ENCODE measurements at places on chromosomes 6 and 20. TPM values are rescaled to one million over a fixed set of nuclear protein-coding genes. Genes with fewer than 3 reads are reported as not detected.

MDFI gene
- total RNA-seq, result 148 TPM

IL17A gene
- total RNA-seq, result not detected

BEND3 gene
- total RNA-seq, result 10.4 TPM

RAB44 gene
- total RNA-seq, result not detected

PLCB4 gene
- total RNA-seq, result 14.0 TPM

CD109 gene
- total RNA-seq, result 3.7 TPM

CTAGE9 gene
- not detected for total RNA-seq

TRIM31 gene
- not detected for total RNA-seq

TAF8 gene
- total RNA-seq, result 36.5 TPM

SLC2A10 gene
- total RNA-seq, result 23.8 TPM

STX11 gene
- total RNA-seq, result 4.9 TPM

SHLD1 gene
- 10.0 TPM for total RNA-seq

PSMB9 gene
- total RNA-seq, result not detected

BPI gene
- not detected for total RNA-seq

TRIM10 gene
- total RNA-seq, result not detected

OR12D3 gene
- total RNA-seq, result not detected

GMNN gene
- 21.3 TPM for total RNA-seq
